Fibroblast of the aortic adventitia (primary cell): ENCODE measurements at places on chromosomes 16 and 17. TPM values are rescaled to one million over a fixed set of nuclear protein-coding genes. Genes with fewer than 3 reads are reported as not detected.

GRCh38 chr17:36999471-36999870 is 50.7 kb downstream of the AATF start:
- no peak for DNase-seq

- peak; percentile 54 for DNase-seq
Observed at GRCh38 chr16:49921791-49922456, 66.0 kb upstream of the ZNF423 start.

CEP295NL gene
- 1.5 and 3.3 TPM in 2 replicates for total RNA-seq

DNA sequence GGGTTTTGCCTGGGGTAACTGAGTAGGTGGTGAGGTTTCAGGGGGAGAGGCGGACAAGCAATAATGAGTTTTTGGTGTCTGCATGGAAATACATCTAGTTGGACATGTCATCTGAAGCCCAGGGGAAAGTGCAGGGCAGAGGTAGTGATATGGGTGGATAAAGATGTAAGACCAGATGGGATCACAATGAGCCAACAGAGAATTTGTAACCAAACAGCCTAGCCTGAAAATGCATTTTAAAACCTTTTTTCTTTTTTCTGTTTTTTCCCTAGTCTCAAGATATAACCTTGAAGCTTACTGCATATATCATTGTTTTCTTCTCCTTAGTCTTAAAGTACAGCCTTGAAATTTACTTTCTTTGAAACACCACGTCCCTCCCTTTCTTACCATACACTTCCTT is 3.7 kb upstream of the ZNF19 start:
- no peak for DNase-seq

DNA sequence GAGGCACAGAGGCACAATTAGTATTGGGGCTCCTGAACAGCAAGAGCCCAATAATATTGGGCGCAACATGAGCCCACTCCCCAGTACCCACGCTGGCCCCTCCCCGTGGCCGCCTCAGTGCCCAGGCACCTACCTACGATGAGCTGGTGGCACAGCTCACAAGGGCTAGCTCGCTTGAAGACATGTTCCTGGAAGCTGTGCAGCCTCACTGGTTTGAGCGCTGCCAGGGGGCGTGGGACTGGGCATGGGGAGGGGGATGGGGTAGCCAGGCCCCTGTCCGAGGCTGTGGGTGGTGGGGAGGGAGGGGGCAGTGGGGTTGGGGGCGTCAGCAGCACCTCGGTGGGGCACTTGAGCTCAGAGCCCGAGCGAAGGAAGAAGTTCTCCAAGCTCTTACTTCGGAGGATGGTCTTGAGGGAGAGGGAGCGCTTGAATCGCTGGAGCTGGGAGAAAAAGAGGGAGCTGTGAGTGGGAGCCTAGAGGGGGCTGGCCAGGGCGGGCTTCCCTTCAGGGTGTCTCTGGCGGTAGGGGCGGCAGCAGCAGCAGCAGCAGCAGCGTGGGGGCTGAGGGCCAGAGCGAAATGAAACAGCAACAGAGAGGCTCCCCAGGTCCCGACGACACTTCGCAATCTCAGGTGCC is 7.9 kb downstream of the STAC2 start:
- DNase-seq: no peak

DNA sequence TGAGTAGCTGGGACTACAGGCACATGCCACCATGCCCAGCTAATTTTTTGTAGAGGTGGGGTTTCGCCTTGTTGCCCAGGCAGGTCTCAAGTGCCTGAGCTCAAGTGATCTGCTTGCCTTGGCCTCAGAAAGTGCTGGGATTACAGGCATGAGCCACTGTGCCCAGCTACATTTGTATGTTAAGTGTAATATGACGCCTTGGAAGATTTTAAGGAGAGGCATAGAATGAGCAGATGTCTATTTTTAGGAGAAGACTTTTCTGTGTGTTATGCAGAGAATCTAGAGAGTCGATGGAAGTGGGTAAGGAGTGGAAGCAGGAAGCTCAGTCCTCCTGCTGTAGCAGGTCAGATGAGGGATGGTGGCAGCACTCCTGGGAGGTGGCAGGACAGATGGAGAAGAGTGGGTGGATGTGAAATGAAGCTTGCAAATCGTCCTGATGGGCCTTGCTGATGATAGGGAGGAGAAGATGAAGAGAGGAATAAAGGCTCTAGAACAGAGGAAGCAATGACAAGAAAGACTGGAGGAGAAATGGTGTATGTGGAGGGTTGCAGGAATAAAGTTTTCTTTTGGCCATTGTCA is 125.3 kb downstream of the SHISA6 start:
- DNase-seq: no peak

GRCh38 chr16:19162085-19162484 is 6.0 kb upstream of the SYT17 start:
- DNase-seq: no peak

- DNase-seq: no peak
Observed at GRCh38 chr17:51439395-51440229, 179.3 kb downstream of the UTP18 start.

- DNase-seq: no peak
Observed at GRCh38 chr16:1877089-1877488, 5.1 kb upstream of the MEIOB start.

DNA sequence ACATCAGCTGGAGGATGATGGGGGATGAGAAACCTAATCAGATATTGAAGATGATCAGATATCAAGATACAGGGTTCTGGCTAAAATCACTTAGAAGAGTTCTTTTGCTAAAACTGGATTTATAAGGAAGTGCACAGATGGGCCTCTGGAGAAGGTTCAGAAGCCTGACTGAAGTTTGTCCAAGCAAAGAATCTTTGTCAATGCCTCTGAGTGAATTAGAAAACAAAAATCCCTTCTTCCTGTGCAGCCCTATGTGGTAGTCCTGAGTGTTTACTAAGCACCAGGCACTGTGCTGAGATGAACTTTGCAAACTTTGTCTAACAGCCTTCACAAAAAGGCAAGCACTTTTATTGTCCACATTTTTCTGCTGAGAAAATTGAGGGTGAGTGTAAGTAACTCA is 11.4 kb upstream of the CENPV start:
- no peak for DNase-seq

DNA sequence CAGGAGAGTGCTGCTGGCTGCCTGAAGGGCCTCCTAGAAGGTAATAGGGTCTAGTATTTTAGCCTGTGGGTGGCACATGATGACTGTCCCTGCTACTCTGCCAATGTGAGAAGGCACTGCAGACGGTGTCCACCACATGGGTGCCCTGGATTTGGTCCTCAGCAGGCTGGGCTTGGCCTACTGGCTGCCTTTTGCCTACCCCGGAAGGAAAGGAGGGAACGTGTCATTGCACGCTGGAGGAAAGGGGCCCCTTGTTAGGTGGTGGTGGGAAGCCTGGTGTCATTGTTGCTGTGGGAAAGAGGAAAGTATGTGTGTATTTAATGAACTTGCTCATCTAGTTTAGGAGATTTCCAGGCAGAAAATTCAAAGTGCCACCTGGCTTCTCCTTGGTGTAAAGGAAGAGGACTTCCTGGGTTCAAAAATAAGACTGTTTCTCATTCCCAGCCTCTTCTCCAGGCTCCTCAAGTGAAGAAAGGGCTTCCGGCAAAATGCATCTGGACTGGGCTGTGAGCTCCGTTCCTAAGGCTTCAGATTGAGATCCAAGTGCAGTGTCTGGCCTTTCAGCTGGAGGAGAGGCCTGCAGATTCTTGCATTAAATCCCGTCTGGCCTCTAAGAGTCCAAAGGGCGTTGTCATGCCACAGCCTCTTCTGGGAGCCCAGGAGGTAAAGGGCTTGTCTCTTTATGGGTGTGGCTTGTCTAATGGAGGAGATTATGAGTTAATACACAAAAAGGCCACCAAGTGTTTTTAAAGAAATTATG is 55.1 kb downstream of the RPTOR start:
- peak; percentile 67 for DNase-seq

DNA sequence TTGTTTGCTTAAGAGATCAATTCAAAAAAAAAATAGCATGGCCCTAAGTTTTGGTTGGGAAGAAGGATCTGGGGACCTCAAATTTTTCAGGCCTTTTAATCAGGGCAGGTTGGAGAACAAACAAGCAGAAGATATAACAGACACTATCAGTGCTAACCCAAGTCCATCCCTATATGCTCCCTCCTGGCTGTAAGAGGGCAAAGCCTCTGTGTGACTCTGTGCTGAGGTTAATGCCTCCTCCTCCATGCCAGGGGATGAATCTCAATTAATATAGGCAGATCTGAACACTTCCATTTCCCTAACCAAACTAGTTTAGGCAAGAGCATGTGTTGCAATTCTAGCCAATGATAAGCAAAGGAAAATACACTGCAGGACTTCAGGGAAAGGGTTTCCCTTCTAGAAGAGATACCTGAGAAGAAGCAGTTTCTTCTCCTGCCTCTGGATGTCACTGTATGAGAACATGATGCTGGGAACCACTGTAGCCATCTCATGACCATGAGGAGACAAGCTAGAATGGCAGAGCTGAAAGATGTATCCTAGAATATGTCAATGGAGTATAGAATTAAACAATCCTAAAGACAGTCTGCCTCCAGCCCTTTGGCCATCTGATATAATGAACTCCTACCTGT is 76.0 kb downstream of the CHD9NB start:
- peak; percentile 27 for DNase-seq

- DNase-seq: no peak
Observed at GRCh38 chr16:75854152-75854551, 127.9 kb upstream of the CPHXL start.

PRAC1 gene
- not detected in 2 replicates for total RNA-seq

- DNase-seq: no peak
Observed at GRCh38 chr17:36813357-36813756, 123.9 kb upstream of the LHX1 start.

DNA sequence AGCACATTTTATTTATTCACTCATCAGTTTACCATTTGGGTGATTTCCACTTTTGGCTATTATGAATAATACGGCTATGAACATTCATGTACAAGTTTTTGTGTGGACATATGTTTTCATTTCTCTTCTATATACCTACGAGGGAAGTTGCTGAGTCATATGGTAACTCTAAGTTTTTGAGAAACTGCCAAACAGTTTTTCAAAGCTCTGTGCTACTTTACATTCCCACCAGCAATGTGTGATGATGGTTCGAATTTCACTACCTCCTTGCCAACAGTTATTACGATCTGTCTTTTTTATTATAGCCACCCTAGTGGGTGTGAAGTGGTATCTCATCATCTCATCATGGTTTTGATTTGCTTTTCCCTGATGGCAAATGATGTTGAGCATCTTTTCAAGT is 63.7 kb upstream of the MRTFB start:
- DNase-seq: peak; percentile 60

DNA sequence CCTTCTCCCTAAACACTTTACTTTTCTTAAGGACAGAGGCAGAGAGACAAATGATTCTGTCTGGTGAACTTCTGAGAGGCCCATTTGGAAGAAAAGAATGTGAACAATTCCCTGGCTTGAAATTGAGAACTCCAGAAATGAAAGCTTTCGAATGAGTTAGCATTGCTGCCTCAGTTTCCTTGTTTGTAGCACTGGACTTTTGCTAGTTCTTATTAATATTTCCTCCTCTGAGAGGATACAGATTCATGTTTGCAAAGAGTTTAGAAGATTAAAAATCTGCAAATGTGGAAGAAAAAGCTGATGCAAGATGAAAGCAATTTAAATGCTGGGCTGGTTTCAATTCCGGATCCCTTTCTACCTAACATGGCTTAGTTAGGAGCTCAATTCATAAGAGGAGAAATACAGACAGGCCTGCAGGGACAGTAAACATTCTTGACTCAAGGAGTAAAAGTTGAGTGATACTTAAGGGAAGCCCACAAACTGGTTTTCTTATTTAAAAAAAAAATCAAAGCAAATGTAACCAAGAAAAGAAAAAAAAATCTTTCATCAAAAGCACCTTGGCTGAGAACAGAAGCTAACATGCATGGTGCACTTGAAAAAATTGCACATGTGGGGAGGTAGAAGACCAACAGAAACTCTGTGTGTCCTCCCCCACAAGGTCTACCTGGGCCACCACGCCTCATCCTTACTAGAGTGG is 27.1 kb downstream of the HNF1B start:
- peak; percentile 70 for DNase-seq

DNA sequence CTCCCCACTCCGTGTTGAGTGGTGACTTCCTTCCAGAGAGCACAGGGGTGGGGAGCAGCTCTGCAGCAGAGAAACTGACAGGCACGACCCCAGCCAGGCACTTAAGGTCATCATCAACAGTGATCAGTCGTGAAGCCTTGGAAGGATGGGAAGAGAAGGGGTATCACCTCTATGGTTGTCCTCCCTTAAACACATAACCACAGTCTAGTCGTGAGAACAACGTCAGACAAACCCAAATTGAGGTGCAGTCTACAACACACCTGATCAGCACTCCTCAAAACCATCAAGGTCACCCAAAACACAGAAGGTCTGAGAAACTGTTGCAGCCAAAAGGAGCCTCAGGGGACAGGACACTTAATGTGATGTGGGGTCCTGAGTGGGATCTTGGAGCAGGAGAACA is 68.3 kb downstream of the MPRIP start:
- no peak for DNase-seq

PIRT gene
- total RNA-seq: not detected in 2 replicates
